ENCODE measurements at places on chromosomes 13 and 19. TPM values are rescaled to one million over a fixed set of nuclear protein-coding genes. Genes with fewer than 3 reads are reported as not detected.

Gene IZUMO2
- polyA plus RNA-seq = not detected

Gene SPRY2
- not detected for polyA plus RNA-seq

Gene TLE6
- not detected for polyA plus RNA-seq

Gene SYT3
- polyA plus RNA-seq = not detected

DNA sequence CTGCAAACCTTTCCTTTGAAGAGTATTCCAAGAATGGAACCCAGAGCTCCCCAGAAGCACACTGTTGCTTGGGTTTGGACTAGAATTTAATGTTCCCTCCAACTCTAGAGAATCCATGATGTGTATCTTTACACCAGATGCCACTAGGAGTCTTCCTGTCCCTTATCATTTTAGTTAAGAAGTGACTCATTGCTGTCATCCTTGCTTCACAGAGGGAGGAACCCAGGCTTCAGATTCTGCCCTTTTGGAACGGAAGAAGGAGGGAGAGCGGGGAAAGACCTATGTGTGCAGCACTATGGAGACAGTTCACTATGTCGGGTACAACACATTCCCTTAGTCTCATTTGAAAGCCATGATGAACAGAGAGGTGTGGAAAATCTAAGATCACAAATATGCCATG is 2.1 kb upstream of the ATP12A start:
- no peak for DNase-seq

- DNase-seq = no peak
These were observed 46.0 kb upstream of the STK24 start for GRCh38 chr13:98622931-98623331.

DNA sequence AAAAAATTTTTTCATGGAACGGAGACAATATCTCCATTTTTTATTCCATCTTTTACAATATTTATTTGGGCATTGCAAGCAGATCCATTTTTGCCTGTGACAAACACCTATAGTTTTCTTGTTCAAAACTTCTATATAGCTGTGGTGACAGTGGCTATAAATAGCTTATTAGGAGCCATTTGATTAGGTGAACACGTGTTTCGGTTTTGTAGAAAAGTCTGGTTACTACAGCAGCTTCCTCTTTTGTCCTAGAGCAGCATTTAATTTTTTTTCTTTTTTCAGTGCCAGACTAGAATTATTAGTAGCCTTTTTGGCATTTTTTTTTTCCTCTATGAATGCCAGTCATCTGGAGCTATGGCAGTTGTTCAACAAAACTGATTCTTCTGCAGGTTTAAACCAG is 123.5 kb downstream of the RXFP2 start:
- DNase-seq = no peak

DNA sequence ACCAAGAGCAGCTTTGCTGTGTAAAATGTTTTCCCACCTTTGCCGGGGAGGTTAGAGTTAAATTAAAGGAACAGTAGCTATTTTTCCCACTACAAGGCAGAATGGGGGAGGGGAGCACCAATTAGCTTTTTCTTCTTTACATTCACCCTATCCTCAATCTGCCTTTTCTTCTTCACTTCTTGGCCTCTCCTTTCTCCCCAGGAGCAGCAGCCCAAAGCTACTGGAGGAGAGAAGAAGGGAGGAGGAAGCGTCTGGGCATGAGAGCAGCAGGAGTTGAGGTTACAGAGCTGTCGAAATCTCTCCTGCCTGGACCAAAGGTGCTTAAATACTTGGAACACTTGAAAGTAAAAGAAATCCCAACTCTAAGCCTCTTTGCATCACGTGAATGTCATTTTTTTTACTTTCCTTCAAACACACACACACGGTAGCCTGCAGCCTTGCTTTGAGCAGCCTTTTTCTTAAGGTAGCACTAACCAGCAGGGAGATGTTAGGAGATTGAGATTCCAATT is 39.0 kb upstream of the WASF3 start:
- DNase-seq = no peak

Data from CD4-positive, CD25-positive, alpha-beta regulatory T cell (primary cell).